ENCODE measurements at places on chromosomes 1 and 21.
A peak's percentile ranks its signal among the peaks of the same experiment; 100 is the strongest.

- no peak for DNase-seq
Observed at GRCh38 chr21:36155603-36156338, 853 bp upstream of the DOP1B start.

GRCh38 chr1:44260792-44261170 lies 47.5 kb downstream of the DMAP1 start:
- DNase-seq = no peak

- no peak for DNase-seq
Observed at GRCh38 chr1:180366371-180367068, 135.9 kb downstream of the ACBD6 start.

DNA sequence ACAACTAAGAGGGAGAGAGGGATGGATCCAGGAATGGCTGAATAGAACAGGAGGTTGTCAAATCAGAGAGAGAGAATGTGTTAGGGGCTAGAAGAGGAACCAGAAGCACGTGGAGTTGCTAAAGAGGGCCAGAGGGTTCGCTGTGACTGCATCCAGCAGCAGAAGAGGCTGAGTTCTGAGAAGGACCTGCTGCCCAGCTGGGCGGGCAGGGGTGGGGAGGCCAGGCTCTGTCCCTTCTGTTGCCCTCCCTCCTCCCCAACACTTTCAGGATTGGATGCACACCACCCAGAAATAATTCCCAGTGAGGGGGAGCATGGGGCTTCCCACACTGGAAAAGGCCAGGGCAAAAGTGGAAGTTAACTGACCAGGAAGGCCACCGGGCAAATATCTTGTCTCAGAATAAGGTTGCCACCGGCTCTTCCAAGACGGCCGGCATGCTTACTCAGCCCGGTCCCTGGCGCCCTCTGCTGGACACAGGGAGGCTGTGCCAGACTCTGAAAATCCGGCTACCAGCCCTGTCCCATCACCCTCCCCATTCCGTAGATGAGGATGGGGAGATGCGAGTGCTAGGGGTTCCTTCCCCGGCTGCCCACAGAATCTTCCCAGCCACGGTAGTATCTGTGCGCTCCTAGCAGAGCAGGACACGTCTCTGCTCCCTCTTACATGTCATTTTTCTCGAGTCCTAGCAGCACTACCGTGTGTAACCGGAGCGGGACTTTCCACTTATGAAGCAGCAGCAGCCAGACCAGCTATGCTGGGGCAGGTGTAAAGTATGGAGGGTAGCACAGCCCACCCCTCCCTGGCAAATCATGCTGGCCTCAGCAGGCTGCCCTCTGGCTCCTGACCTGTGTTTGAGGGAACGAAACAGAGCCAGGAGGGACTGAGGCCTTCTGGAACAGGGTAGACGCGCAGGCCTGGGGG lies 46.8 kb upstream of the A3GALT2 start:
- peak; percentile 67 for DNase-seq

DNA sequence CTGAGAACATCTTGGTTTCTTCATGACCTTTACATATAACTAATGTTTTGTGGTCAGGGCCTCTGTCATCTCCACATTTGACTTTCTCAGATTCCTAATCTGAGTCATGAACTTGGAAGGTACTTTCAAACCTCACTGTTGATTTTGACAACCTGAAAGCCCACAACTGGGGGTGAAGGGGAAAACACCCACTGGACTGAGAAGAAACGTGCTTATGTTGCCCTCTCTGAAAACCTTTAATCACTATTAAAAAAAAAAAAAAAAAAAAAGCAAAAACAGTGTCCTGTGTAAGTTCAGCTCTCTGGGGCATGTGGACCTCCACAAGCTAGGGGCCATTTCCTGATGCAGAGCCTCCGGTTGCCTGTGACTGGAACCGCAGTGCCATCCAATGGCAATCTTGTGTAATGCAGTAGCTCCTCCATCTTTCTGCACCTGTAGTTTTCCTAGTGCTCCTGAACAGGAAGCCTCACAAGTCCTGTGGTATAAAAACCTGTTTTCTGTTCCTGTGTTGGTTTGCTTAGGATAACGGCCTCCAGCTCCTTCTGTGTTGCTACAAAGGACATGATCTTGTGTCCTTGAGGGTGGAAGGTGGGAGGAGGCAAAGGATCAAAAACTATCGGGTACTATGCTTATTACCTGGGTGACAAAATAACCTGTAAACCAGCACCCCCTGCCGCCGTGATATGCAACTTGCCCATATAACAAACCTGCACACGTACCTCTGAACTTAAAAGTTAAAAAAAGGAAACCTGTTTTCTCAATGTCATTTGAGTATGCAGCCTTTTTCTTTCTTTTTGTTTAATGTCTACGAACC lies 124.5 kb downstream of the ZNF648 start:
- DNase-seq = no peak

DNA sequence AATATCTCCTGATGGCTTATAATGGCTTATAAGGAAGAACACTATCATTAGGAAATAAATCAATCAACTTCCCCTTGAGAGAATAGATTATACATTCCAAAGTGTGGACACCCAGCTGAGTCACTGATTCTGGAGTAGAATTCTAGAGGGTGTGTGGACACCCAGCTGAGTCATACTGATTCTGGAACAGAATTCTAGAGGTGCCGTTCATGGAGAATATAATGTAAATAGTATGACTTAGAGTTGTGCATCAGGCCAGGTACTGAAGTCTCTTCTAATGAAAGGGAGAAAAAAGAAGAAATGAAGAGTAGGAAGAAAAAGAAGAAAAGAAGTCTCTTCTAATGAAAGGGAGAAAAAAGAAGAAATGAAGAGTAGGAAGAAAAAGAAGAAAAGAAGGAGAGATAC lies 2.4 kb upstream of the USP33 start:
- DNase-seq = no peak

DNA sequence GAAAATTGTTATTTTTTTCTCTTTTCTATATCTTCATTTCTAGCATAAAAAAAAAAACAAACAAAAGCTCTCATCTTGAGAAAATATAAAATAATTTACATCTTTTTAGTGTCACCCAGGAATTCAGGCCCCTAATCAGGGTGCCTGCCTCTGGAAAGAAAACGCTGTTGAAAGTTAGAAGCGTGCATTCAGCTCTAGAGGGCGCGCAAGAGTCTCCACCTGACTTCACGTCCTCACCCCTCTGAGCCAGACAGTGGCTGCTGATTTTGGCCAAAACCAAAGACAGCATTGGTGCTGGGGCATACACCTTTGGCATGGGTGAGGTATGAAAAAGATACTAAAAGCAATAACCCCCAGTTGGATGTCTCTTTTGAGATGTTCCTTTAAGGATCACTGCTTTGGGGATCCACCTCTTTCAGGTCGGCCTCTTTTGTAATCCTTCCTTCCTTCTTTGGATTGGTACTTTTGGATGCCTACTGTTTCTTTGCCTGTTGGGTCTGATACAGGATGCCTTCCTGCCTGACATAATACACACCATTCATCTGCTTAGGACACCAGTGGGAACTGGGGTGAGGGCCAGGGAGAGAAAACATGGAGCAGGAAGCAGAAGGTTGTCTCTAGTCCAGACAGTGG lies 77.6 kb upstream of the CHRM3 start:
- DNase-seq = no peak

DNA sequence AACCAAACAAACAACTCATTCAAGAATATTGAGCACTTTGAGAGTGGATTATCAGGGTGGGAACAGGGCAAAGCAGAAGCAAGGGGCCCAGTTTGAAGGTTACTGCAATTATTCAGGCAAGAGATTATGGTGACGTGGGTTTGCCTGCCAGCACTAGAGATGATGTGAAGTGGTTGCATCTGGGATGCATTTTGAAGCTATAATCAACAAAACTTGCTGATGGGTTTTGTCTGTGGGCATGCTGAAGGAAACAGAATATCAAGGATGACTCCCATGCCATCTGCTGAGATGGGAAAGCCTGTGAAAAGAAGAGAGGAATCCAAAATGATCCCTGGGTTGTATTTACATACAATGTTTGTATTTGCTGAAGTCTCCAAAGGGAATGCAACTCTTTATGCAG lies 224.3 kb upstream of the GREM2 start:
- no peak for DNase-seq

DNA sequence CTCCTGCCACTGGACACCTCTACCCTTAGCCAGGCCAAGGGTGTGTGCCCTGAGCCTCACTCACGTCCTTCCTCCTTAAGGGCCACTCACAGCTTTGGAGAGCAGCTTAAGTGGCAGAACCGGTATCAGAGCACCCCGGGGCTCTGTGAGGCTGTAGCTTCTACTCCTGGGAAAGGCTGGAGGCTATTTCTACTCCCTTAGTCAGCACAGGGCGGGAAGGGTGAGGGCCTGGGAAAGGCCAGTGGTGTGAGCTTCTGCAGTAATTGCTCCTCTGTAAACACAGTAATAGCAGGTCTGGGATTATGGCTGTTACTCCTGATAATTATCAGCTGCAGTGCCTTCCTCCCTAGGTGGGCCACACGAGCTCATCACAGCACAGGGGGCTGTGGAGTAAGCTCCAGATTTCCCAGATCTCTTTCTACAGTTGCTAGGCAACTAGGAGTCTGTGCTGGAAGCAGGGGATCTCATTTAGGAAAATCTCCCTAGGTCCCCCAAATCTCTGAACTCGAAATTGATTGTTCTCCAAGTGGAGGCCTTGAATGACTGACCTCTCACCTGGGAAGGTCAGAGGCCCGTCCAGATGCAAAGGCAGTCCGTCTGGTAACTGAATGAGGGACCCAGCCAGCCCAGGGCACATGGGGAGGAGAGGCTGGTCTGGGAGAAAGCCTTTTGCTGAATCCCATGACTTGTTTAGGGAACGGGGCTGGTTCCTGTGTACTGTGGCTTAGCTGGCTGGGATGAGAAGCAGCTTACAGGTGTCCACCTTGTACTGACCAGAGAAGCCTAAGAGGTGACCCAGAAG lies 29.3 kb downstream of the IER5 start:
- DNase-seq = no peak

GRCh38 chr1:195462646-195463045 lies 1145.6 kb downstream of the KCNT2 start:
- DNase-seq = no peak

DNA sequence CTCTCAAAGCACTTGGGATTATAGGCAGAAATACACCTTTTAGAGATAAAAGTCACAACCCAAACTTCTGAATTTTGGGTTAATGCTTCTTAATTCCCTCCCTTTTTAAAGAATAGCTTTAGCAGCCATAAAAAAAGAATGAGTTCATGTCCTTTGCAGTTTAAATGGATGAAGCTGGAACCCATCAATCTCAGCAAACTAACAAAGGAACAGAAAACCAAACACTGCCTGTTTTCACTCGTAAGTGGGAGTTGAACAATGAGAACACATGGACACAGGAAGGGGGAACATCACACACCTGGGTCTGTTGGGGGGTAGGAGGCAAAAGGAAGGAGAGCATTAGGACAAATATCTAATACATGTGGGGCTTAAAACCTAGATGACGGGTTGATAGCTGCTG lies 55.8 kb downstream of the SLC27A3 start:
- DNase-seq = no peak

DNA sequence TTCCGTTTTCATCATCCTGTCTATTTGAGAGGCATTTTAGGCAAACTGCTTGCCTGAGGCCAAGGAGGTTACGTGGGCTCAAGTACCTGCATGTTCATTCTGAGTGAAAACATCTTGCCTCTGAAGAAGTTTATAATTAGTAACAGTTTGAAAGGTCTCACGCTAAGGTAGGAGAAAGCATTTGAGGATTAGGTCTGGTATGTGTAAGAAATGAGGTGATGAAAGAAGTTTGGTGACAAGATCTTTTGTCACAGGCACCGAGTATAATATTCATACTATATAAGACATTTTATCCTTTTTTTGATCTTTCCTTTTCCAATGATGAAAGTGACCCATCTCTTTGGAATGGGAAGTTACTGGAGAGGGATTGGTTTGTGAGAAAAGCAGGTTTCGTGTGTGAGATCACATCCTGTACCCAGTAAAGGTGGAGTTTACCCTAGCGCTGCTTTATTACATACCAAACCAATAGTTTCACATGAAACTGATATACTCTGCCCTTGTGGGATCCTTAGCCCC lies 98.7 kb upstream of the PDC start:
- no peak for DNase-seq

- no peak for DNase-seq
Observed at GRCh38 chr1:16134066-16134801, 21.6 kb downstream of the EPHA2 start.

- DNase-seq = no peak
Observed at GRCh38 chr1:48469616-48470480, 2.2 kb downstream of the SPATA6 start.

GRCh38 chr21:33133892-33134291 lies 64.0 kb downstream of the OLIG1 start:
- DNase-seq = no peak

- no peak for DNase-seq
Observed at GRCh38 chr1:68113966-68114365, 63.5 kb upstream of the DIRAS3 start.

- no peak for DNase-seq
Observed at GRCh38 chr1:211893260-211893659, 62.7 kb upstream of the LPGAT1 start.

GRCh38 chr1:31775210-31775999 lies 11.3 kb upstream of the ADGRB2 start:
- DNase-seq = no peak

GRCh38 chr1:30654188-30654587 lies 69.2 kb downstream of the MATN1 start:
- no peak for DNase-seq

GRCh38 chr1:237071641-237072420 lies 29.8 kb downstream of the RYR2 start:
- no peak for DNase-seq

- DNase-seq = no peak
Observed at GRCh38 chr1:147613506-147613905, 56.8 kb downstream of the ACP6 start.

- no peak for DNase-seq
Observed at GRCh38 chr1:30681782-30682181, 41.6 kb downstream of the MATN1 start.

GRCh38 chr1:51675177-51675780 lies 58.4 kb downstream of the OSBPL9 start:
- DNase-seq = no peak

- no peak for DNase-seq
Observed at GRCh38 chr1:209627027-209627731, 25.0 kb downstream of the LAMB3 start.

GRCh38 chr1:171610385-171610784 lies 11.7 kb upstream of the MYOCOS start:
- no peak for DNase-seq
